ENCODE measurements at places on chromosomes 3 and 15.

GRCh38 chr3:179929091-179929529 lies 107.6 kb downstream of the PEX5L start:
- no peak for ATAC-seq

DNA sequence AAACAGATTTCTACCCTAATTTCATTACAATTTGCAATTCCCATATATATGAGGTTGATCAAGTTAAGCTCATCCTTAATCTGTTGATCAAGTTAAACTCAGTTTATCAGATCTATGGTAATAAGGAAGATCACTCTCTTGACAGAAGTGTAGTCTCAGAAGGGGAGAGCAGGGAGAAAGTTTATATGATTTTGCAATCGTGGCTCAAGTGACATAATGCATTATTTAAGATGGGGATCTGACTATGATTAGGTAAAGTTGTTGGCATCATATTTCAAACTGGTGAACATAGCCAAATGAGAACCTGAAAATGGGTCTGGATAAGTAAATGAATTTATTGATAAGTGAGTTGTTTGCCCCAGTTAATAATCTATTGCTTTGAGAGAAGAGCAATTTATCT lies 995.3 kb downstream of the OTOL1 start:
- no peak for ATAC-seq

GRCh38 chr15:36879568-36880222 lies 220.7 kb downstream of the MEIS2 start:
- ATAC-seq: no peak

DNA sequence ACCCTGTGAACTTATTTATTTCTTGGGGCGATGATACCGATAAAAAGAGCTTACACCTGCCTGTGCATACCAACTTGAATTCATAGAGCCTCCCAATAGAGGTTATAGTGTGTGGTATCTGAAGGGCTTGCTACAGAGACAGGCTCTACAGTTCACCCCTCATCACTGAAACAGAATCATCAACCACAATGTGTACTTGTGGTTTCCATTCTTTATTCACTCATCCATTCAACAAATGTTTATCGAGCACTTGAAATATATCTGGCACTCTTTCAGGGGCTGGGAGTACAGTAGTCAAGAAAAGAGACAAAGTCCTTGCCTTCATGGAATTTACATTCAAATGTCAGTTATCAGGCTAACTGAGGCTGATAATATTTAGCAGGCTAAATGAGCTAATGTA lies 134.4 kb upstream of the SKOR1 start:
- ATAC-seq: no peak

- ATAC-seq: no peak
These were observed 18.2 kb downstream of the COL8A1 start for GRCh38 chr3:99656624-99657023.

DNA sequence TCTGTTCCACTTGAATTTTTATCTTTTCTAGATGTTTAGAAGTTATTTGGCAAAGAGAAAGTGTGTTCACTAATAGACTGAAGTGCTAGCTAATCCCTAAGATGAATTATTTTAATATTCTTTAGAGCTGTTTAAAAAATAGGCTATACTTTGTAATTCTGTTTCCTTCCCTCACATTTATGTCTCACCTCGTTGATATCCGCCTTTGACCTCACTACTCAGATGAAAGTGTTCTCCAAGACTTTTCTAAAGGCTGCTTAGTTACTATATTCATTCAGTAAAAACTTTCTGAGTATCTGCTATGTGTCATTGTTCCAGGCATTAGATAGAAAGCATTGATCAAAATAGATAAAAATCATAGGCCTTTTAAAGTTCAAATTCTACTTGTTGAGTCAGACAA lies 38.3 kb downstream of the HMG20A start:
- ATAC-seq: no peak

DNA sequence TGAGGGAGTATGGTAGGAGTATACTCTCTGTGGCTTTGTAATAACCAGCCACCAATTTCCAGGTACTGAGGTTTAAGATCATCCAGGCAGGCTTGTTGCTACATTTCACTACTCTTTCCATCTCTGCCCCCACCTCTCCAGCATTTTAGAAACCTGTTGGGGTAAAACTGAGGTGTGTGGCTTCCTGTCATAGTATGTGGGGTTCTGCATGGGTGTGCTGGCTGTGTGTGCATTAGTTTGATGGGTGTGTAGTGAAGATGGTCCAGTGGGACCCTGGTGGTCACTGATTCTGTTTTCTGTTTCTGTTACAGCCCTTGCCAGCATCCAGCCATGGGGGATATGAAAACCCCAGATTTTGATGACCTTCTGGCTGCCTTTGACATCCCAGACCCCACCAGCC lies 34.0 kb downstream of the ZNF592 start:
- ATAC-seq: no peak

GRCh38 chr3:36496684-36497633 lies 116.7 kb downstream of the STAC start:
- ATAC-seq: no peak

DNA sequence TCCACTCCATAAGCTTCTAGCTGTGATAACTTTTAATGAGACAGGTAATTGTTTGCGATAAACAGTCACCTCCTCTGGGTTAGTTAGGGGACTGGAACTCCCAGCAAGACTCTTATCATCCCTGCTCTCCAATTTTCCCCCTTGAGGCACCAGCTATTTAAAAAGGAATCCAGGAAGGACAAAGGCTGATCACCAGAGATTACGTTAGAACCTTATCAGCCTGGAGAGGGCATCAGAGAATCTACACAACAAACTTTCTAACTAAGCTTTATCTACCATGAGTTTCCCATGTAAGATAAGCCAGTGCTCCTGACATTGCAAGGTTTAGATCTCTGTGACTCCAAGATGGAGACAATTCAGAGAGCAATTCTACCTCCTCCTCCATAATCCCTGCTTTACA lies 31.3 kb downstream of the GPR176 start:
- no peak for ATAC-seq

GRCh38 chr15:64037966-64038365 lies 8.3 kb downstream of the DAPK2 start:
- no peak for ATAC-seq

- ATAC-seq: no peak
These were observed 76.4 kb downstream of the SPSB4 start for GRCh38 chr3:141127344-141128125.

GRCh38 chr3:177345973-177346503 lies 148.8 kb upstream of the TBL1XR1 start:
- ATAC-seq: peak; percentile 75

- ATAC-seq: no peak
These were observed 440.8 kb downstream of the RAP2B start for GRCh38 chr3:153602801-153603200.

GRCh38 chr3:181887685-181888084 lies 176.0 kb downstream of the SOX2 start:
- ATAC-seq: no peak

DNA sequence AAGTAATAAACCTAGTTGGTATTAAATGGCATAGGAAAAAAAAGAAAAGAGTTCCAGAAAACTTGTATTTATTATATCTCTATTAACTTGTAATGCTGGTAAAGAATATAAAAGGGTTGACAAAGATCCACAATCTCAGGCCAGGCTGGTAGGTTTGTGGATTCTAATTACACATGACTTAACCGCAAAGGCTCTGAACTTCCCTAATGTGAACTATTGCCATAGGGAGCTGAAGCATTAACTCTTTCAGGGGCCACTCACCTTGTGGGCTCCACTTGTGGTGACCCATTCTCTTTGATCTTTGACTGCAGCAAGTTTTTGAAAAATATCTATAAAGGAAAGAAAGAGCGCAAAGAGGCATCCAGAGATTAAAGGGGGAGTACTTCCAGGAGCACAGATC lies 58.5 kb downstream of the NEK10 start:
- ATAC-seq: no peak

DNA sequence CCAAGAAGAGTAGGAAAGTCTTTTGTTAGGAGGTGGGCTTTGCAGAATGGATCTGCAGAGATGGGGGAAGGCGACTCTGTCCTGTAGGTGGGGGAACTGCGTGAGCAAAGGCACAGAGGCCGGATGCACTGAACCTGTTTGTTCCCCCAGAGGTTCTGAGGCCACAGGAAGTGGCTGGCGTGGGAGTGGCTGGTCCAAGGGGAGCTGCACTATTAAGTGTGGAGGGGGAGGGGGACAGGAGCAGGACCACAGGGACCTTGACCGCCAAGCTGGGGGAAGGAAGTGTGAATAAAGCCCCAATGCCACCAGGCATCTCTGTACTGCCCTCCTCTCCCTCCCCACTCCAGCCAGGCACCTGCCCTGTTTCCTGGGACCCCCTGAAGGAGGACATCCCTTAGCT lies 51.8 kb downstream of the CYP11A1 start:
- peak; percentile 34 for ATAC-seq

DNA sequence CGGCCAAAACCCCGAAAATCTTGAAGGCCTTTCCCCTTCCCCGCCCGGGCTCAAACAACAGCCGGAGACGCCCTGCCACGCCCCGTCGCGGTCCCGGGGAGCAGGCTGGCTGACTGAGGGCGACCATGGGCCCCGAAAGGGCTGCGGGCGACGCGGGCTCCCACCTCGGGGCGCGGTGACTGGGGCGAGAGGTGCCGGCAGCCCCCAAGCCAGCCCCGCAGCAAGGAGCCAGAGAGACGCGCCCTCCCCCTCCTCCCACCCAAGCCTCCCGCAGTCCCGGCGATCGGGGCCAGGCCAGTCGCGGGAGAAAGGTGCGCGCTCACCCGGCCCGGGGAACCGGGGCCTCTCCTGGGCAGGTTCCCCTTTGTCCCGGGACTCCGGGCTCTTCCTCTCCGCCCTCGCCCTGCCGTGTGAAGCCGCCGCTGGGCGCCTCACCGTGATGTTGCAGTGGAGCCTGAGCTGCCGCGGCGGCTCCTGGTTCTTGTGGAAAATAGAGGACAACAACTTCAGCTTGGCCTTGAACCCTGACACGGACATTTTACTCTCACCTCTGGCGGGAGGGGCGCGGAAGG lies 30.6 kb upstream of the ZSCAN2 start:
- peak; percentile 42 for ATAC-seq

DNA sequence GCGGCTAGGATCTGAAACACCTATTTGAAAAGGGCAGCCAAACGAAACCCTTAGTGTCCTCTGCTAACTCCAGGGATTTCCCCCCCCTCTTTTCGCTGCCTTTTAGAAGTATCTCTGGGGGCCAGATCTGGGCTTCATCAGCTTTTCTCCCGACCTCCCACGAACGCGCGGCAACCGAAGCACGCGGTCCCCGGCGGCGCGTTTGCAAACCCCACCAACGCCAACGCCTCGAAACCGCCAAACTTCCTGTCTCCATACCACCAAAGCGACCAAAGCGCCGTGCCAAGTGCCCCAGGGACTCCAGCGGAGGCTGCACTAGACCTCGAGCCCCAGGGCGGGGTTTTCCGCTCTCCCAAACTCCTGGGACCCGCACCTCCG lies 155.8 kb upstream of the FRMD4B start:
- no peak for ATAC-seq

DNA sequence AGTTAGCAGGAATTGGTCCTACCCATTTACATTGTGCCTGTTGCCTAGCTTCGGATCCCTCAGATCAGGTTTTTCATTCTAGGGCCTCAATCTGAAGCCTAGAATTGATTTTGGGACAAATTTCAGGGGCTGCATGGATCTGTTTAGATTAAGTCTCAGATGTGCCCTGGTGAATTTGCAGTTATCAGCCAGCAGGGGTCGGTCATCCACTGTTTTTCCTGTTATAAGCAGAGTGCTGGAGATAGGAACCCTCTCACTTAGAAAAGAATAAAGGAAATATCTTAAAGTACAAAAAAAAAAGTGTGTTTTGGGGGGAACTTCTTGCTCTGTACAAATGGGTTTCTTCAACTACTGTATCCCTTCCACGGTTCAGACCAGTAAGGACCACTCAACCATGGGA lies 212.5 kb downstream of the BCHE start:
- ATAC-seq: no peak

- no peak for ATAC-seq
These were observed 23.2 kb downstream of the CYFIP1 start for GRCh38 chr15:22956978-22957260.

DNA sequence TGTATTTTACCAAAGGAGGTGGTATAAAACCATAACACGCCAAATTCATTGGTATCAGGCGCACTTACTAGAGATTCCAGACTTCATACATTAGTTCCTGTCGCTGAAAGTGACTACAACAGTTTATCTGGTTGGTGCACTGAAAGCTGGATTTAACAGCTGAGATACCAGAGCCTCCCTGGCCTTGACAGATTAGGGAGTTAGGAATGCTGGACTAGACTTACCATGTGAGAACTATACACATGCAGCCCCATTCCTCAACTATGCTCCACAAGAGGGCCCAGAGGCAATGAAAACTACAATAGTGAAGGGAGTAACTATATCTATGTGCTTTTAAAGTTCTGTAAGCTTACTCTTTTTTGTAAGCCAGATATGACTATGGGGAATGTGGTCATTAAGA lies 174.4 kb downstream of the STAG1 start:
- ATAC-seq: no peak
